ENCODE measurements at places on chromosomes 16 and 17.

- DNase-seq, result peak; percentile 70
These were observed 196.2 kb upstream of the NLRP1 start for GRCh38 chr17:5780476-5780875.

DNA sequence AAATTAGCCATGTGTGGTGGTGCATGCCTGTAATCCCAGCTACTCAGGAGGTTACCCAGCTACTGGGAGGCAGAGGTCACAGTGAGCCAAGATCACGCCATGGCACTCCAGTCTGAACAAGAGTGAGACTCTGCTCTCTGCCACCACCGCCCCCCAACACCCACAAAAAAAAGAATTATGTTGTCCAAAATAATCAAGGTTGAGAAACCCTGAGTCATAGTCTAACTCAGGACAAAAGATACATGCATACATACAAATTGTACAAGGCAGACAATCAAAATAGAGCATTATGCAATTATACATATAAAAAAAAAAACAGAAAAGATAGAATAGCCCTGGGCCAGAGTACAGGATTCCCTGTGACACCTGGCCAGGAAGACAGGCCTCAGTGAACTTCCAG lies 6.6 kb upstream of the KPNB1 start:
- DNase-seq, result no peak

- peak; percentile 62 for DNase-seq
These were observed 19.8 kb downstream of the CARHSP1 start for GRCh38 chr16:8848939-8849391.

GRCh38 chr16:86080131-86080875 lies 181.3 kb downstream of the IRF8 start:
- no peak for DNase-seq

DNA sequence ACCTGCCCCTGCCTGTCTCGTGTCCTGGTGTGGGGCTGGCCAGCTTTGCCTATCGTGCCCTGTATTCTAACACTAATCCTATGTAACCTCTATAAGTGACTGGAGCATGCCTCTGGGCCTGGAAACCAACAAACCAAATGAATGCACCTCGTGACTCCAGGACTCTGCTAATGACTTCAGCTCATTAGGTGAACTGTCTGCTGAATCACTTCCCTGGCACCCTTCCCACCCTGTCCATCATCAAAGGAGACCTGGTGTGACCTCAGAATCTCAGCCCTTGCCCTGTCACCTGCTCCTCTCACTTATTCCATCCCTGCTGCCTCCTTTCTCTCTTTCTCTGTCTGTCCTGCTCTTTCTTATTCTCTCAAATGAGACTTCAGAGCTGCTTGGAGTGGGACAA lies 322.4 kb downstream of the CBLN1 start:
- DNase-seq, result no peak

DNA sequence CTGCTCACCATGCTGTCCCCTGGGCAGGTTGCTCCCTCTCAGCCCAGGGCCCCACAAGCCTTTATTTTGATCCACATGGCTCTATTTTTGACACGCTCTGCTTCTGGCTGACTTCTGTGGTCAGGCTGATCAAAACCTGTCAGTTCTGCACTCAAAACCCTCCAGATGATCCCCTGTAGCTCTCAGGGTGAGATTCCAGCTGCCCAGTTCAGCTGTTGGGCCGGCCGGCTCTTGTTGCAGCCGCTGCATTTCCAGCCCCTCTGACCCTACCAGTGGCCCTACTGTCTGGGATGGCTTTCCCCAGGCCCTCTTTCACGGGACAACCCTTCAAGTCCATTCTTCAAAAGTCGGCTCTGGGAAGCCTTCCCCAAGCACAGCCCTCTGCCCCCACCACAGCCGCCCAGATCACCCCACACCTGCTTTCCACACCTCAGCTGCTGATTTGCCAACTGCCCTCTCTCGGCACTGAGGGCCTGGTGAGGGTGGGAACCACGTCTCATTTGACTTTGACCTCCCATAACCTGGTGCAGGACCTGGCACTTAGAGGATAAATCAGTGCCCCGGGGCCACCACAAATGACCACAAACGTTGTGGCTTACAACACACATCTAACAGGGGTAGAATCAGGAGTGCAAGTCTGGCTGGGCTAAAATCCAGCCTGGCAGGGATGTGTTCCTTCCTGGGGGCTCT lies 16.3 kb upstream of the CACNG4 start:
- no peak for DNase-seq

DNA sequence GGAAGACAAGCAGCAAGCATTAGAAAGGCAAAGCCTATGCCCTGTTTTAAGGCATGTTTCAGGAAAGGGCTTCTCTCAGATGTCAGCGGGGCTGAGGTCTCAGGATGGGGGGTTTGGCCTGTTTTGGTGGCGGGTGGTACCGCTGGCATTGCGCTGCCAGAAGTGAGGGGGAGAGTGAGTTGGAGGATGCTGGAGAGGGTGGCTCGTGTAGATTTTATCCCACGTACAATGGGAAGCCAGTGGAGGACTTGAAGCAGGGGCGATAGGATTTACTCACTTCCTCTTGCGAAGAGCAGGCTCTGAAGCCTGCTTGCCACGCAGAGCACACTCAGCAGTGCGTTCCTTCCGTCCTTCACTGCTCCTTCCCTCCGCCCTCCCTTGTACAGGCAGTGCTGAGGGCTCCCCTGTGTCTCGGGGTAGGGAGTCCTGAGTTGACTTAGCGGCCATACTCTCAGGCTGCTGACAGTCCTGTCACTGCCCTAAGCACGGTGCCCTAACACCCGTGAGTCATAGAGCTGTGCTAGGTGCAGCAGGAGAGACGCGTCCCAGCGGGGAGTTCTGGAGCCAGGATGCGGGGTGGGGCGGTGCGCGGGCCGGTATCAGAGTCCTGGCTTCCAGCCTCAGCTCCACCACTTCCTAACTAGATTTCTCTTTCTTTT lies 113.1 kb downstream of the SNX29 start:
- DNase-seq, result peak; percentile 77

GRCh38 chr17:80971704-80972304 lies 19.8 kb upstream of the CHMP6 start:
- DNase-seq, result no peak

DNA sequence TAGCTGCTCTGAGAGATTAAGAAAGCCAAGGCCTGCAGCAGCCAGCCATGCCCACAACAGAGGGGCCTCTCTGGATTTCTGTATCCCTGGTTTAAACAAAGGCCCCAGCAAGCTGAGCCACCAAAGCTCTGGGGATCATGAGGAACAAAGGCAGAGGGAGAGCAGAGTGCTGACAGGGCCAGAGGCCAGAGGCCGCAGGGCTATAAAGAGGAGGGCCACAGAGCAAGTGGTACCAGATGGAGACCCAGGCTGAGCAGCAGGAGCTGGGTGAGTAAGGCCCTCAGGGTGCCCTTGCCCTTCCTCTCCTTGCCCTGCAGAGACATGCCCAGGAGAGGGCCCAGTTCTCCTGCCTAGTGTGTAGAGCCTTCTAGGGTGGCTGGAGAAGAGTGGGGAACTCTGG lies at the start of gene CRYBA1:
CRYBA1 (plus strand) TSS at position 232 of the 400 bp plus-strand sequence; CDS start at position 237, 5 bp downstream.
- no peak for DNase-seq

Measured in kidney capillary endothelial cell (primary cell).